Mesenteric fat pad (tissue), 1 donor: ENCODE measurements at places on chromosomes 6 and 20.

GRCh38 chr6:26284537-26285142 is 80.4 kb upstream of the BTN3A2 start:
- no peak for DNase-seq

DNA sequence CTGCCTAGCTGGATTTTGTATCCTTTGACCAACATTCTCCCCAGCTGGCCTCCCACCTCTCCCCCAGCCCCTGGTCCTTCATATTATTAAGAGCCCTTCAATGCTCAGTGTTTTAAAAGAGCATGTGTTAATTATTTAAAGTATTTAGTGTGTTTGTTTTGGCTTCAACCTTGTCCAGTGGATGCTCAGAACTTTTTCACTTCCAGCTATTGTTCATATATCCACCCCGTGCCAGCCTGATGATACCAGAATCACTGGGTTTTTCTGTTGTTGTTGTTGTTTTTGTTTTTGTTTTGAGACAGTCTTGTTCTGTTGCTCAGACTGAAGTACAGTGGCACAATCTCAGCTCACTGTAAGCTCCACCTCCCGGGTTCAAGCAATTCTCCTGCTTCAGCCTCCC is 30.4 kb upstream of the SNX9 start:
- DNase-seq = no peak

GRCh38 chr6:48996461-48997119 is 466.5 kb downstream of the MMUT start:
- no peak for DNase-seq

DNA sequence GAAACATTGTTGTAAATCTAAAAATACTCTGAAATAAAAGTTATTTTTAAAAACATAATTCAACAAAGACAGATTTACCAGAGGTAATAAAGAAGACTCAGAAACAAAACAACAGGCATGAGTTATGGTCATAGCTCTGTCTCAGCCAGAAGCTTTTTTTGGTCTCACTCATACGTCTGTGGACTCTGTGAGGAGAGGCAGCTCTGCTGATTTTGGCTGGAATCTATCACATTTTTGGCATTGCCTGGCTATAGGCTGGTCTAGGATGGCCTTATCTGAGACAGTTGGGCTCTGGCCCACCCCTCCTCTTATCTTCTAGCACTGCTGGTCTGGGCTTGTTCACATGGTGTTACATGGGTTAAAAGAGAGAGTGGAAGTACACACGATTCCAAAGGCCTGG is 514.0 kb upstream of the BTBD3 start:
- no peak for DNase-seq

DNA sequence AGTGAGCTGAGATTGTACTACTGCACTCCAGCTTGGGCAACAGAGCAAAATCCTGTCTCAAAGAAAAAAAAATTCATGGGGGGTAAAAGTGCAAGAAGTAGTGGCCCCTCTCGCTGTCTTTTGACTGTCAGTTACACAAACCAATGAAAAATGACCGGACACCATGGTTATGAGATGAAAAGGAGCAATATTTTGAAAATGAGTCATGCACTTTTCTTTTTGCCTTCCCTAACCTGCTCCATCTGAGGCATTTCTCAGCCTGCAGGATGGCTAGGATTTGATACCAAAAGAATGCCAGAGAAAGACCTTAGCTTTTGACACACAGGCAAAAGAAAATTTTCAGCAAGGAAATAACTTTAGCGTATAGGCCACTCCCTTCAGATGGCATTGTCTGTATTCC is 181.7 kb upstream of the ARID1B start:
- DNase-seq = no peak

GRCh38 chr6:106138151-106138550 is 52.0 kb downstream of the PRDM1 start:
- no peak for DNase-seq

- DNase-seq = no peak
Measured at GRCh38 chr6:166604328-166604727, 17.9 kb upstream of the RAMACL start.

DNA sequence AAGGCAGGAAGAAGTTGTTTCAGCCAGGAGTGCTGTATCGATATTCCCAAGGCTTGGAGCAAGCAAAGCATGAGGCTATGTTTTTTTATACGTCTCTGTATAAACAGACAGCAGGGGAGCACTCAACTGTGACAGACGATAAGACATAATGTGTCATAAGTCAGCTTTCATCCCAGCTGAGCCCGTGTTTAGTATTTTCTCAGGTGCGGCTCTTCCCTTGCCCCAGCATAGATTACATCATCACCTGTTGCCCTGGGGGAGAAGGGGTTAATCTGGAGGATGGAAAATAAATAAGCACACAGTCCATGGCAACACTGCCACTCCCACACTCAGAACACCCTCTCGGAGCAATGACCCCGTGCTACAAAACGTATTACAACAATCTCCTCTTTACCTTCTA is 22.1 kb upstream of the KCNK5 start:
- peak; percentile 12 for DNase-seq

GRCh38 chr6:150777736-150778135 is 87.8 kb upstream of the MTHFD1L start:
- no peak for DNase-seq

DNA sequence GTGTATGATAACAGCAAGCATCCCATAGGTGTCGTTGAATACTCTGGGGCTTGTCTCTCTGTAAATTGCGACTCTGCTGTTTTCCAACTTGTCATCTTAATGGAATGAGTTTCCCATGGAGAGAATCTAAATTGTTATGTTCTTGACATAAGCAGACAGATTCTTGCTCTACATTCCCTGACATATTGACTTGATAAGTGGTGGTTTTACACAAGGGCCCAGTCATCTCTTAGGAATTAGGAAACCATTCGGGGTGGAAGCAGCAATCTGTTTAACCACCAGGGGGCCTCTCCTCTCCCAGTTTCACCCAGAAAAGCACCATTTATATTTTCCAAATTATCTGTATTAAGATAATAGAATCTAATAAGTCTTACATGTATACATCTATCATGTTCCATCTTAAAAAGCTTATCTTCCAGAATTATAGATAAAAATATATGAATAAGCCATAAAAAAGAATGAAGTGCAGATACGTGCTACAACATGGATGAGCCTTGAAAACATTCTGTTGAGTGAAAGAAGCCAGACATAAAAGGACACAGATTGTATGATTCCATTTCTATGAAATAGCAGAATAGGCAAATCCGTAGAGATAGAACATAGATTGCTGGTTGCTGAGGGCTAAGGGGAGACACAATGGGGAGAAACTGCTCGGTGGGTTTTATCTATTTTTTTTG is 23.1 kb upstream of the MROH8 start:
- no peak for DNase-seq

- DNase-seq = no peak
Measured at GRCh38 chr6:132498638-132499037, 14.3 kb downstream of the STX7 start.

DNA sequence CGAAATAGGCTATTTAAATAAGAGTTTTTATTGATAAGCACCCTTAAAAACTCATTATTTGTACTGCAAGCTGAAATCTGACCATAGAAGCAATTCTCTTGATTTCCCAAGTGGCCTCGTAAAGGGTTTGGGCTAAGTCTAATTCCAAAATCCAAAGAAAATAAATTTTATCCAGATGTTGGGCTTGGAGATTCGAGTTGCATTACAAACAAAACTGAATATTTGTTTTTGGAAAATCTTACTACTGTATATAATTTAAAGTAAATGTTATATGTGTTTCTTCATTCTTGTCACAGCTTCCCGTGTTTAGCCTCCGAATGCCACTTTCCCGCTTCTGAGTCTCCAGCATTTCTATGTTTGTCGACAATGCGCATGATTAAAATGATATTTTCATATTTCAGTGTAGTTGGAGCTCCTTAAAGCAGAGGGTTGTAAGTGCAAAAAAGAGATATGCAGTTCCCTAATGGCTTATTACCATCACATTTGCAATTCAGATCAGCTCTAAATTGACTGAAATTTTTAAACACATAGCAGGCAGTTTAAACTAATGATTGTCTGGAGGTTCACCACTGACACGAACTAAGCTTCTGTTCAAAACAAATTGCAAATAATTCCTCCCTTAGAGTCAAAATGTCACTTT is 47.0 kb downstream of the PRL start:
- no peak for DNase-seq

GRCh38 chr20:18688676-18689075 is 100.8 kb downstream of the DTD1 start:
- DNase-seq = no peak

DNA sequence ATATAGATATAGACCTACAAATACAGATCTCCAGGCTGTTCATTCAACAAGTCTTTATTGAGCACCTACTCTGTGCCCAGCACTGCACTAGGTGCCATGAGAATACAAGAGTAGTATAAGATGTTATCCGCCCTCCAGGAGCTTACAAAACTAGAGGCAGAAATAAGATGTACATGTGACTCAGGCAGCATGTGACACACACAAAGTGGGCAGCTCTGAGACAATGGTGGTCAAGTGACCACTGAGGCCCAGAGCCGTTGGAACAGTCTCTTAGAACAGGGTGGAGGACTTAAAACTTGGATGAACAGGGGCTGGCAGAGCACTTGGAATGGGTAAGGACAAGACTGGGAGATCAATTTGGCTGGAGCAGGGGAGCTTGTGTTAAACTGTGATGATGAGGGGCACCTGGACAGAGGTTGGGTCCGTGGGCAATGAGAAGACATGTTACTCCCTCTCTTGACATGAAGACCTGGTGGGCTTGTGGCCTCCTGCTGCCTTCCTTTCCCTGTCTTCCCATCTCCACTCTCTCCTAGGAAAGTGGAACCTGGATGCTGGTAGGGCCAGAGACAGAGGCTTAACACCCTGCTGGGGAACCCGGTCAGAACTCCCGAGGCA is 21.2 kb downstream of the TRIM15 start:
- no peak for DNase-seq

GRCh38 chr6:115643762-115644161 is 416.9 kb downstream of the FRK start:
- DNase-seq = no peak

GRCh38 chr6:154882107-154882506 is 113.0 kb upstream of the TIAM2 start:
- DNase-seq = no peak
